ENCODE measurements at places on chromosomes 6 and 20. TPM values are rescaled to one million over a fixed set of nuclear protein-coding genes. Genes with fewer than 3 reads are reported as not detected.

TP53TG5 gene
- not detected for total RNA-seq

TAGAP gene
- total RNA-seq, result not detected

MICAL1 gene
- 57.8 TPM for total RNA-seq

LZTS3 gene
- 12.1 TPM for total RNA-seq

C6orf118 gene
- not detected for total RNA-seq

DNA sequence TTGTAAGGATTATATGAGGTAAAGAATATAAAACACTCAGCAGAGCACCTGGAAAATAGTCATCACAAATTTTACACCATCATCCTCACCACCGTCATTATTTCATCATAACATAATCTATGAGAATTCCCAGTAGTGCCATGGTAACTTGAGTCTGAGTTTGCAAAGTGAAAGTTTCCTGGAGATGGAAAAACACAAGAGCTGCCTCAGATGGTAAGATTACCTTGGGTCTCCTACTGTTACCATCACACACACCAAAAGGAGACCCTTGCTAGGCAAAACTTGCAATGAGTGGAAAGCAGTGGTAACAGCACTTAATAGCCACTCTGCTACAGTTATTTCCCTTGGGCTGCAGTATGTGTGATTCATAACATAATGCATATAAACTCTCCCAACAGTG, 589.8 kb downstream of the RNF144B start:
- H3K27me3 ChIP-seq, result 0 out of 2 replicates have a peak, but pooled peaks cover 3% of the 10 kb centered on the region
- H3K36me3 ChIP-seq, result no peaks in the 10 kb centered on the region
- H3K4me3 ChIP-seq, result no peak overlapping the region
- DNase-seq, result no peak
- no peak overlapping the region for H3K27ac ChIP-seq

DNA sequence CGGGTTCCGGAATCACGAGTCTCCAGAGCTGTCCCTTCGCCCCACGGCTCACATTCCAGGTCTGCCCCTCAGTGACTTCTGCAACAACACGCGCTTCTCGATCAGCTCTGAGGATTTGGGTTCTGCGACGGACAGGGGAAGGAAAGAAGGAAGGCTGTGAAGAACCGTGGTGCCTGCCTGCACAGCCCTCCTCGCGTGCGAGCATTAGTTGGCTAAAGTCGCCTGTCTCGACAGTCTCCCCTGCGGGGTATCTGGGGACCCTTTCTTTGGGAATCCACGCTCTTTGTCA, 23.1 kb downstream of the VPS52 start:
- no peaks in the 10 kb centered on the region for H3K27me3 ChIP-seq
- DNase-seq, result peak; percentile 79

GRCh38 chr6:32254761-32255198, 30.9 kb upstream of the NOTCH4 start:
- H3K4me3 ChIP-seq, result peak overlapping the region; percentile 67
- peaks cover 4% of the 10 kb centered on the region for H3K4me1 ChIP-seq
- no peaks in the 10 kb centered on the region for H3K36me3 ChIP-seq
- no peaks in the 10 kb centered on the region for H3K27me3 ChIP-seq
- no peak overlapping the region for H3K27ac ChIP-seq

GRCh38 chr20:37421060-37421905, 75.3 kb downstream of the SRC start:
- H3K4me1 ChIP-seq, result 0 out of 2 replicates have a peak, but pooled peaks cover 5% of the 10 kb centered on the region
- H3K36me3 ChIP-seq, result no peaks in the 10 kb centered on the region
- DNase-seq, result no peak
- H3K27me3 ChIP-seq, result peaks cover 66% of the 10 kb centered on the region
- H3K4me3 ChIP-seq, result no peak overlapping the region

- peaks cover 15% of the 10 kb centered on the region for H3K27me3 ChIP-seq
- no peaks in the 10 kb centered on the region for H3K4me1 ChIP-seq
- H3K36me3 ChIP-seq, result no peaks in the 10 kb centered on the region
- H3K4me3 ChIP-seq, result no peak overlapping the region
- H3K27ac ChIP-seq, result no peak overlapping the region
Measured at GRCh38 chr20:48482790-48483189, 345.0 kb downstream of the PREX1 start.

DNA sequence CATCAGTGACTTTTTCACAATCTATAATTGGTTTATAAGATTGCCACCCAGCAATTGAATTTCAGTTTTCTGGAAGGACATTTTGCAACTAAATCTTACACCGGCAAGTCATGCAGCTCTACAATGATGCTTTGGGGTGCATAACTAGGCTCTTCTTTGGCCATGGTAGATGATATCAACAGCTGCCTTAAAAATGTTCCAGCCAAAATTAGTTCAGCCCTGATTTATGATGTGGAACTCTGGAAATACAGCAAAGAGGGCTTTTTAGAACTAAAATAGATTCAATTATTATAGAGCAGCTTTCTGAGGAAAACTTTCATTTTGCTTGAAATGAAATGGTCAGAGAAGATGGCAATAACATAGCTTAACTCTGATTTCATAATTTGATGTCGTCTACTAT, 18.4 kb upstream of the MCM9 start:
- no peaks in the 10 kb centered on the region for H3K36me3 ChIP-seq
- no peak overlapping the region for H3K27ac ChIP-seq
- H3K4me3 ChIP-seq, result no peak overlapping the region
- no peaks in the 10 kb centered on the region for H3K27me3 ChIP-seq
- H3K4me1 ChIP-seq, result no peaks in the 10 kb centered on the region

- no peak overlapping the region for H3K27ac ChIP-seq
- H3K27me3 ChIP-seq, result no peaks in the 10 kb centered on the region
- DNase-seq, result no peak
- no peak overlapping the region for H3K4me3 ChIP-seq
- no peaks in the 10 kb centered on the region for H3K4me1 ChIP-seq
- no peaks in the 10 kb centered on the region for H3K36me3 ChIP-seq
Measured at GRCh38 chr6:132210886-132211563, 190.2 kb downstream of the MOXD1 start.

DNA sequence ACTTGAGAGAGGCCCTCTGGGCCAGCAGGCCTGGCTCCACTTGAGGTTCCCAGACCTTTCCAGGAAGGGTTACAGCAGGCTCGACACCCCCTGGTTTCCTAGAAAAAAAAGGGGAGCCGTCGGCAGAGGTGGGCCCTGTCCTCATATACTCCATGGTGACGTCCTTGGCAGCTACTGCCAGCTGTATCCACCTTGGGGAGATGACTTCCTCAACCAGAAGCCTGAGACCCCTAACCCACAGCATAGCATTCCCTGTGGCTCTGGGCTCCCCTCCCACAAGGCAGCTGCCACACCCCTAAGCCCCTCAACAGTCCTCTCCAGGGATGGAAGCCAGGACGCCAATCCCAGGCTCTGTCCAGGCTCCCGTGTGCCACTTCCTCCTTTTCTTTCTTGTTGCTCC, 294.8 kb downstream of the CDC5L start:
- no peaks in the 10 kb centered on the region for H3K36me3 ChIP-seq
- no peak overlapping the region for H3K27ac ChIP-seq
- H3K4me3 ChIP-seq, result no peak overlapping the region

DNA sequence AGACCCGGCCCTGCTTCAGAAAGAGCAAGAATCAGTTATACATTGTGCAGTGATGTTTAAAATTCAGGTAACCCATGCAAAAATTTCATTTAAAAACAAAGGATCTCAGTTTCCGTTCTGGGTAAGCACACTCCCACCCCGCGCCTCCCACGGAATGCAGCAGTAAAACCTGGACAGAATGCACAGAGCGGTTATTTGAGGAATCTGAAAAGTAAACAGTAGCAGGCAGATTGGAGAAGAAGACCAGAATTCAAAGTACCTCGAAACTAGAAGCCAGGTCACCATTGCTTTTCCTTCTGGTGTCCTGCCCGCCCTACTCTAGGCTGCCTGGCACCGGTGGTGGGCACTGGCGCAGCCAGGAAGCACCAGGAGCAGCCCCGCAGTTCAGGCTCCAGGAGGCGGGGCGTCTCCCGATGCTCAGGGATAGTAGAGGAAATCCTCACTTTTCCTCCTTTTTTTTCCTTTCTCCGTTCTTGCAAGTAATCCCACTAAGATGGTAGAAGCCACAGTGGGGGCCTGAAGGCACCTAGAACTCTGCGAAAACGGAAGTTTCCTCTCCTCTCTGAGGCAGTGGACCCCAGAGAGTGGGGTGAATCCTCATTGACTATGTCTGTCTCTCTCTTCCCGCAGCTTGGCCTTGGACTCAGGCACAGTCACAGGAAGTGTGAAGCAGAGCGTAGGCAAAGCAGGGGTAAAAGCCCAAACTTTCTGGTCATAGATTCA, 28.3 kb downstream of the METTL24 start:
- DNase-seq, result peak; percentile 58
- no peaks in the 10 kb centered on the region for H3K27me3 ChIP-seq
- H3K36me3 ChIP-seq, result no peaks in the 10 kb centered on the region
- peaks cover 36% of the 10 kb centered on the region for H3K4me1 ChIP-seq
- peak overlapping the region; percentile 50 for H3K27ac ChIP-seq

DNA sequence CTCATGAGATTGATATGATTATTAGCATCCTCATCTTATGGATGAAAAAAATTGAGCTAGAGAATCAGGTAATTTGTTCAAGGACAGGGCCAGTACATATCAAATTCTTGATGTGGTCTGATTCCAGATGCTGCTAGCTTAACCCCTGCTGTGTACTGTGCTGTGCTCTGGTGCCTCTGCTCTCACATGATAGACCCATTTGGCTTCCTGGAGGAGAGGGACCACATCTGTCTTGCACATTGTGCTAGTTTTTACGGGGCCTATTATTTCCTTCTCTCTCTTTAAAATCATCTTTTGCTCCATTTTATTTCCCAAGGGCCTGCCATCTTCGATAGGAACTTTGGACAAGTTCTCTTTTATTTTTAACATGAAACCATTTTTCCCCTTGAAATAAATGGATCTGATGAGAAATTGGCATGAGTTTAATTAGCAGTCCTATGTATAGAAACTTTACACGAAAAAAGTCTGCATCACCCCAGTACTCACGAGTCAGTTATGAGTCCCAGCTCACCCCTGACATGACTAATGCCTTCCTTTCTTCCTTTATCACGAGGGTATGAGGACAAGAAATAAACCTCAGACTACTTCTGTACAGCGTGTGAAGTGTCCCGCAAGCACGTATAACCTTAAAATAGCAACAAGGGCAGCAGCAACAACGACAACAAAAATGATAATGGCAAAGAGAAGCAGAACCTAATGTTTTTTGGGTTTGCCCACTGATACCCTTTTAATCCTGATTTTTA, 26.5 kb downstream of the CD109 start:
- no peaks in the 10 kb centered on the region for H3K27me3 ChIP-seq
- H3K27ac ChIP-seq, result peak overlapping the region; percentile 95
- peaks cover 18% of the 10 kb centered on the region for H3K4me1 ChIP-seq
- peak overlapping the region; percentile 19 for H3K4me3 ChIP-seq

- no peaks in the 10 kb centered on the region for H3K36me3 ChIP-seq
- peak; percentile 38 for DNase-seq
- H3K27me3 ChIP-seq, result no peaks in the 10 kb centered on the region
- no peak overlapping the region for H3K4me3 ChIP-seq
- H3K27ac ChIP-seq, result no peak overlapping the region
- H3K4me1 ChIP-seq, result no peaks in the 10 kb centered on the region
Measured at GRCh38 chr6:160188773-160189172, 67.2 kb downstream of the SLC22A1 start.

DNA sequence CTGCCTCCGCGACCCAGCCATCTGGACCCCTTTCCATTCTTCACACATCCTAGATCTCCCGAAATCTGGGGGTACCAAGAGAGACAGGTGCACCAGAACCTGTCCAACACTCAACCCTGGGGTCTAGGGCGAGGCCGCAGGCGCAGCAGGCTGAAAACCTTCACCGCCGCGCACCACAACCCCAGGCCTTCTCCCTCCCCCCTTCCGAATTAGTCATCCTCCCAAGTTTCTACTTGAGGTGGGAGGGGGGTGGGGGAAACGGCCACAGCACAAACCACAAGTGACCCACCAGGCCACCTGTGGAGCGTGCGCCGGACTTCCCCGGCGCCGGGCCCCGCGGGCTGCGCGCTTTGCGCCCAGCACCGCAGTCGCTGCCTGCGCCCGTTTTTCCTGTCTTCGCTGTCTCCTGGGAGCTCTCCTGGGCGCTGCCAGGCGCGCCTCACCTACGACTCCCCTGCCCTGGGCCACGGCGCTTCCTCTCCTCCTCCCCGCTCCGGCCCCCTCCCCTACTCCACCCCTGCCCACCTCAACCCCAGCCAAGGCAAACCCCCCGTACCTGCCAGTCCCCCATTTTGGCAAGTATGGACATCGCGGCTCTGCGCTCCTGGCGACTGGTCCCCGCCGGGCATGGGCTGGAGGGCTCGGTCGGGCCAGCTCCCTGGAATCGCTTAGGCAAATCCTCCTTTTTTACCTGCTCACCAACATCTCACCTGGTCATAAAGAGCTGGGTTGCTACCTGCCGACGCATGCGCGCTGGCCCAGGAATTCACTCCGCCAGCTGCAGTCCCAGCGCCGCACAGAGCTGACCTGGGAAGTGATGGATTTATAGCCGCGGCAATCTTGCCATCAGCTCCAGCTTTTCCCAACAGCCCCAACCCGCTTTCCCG, 4.2 kb upstream of the TFAP2A start:
- peak overlapping the region; percentile 41 for H3K4me3 ChIP-seq
- H3K27ac ChIP-seq, result no peak overlapping the region
- H3K36me3 ChIP-seq, result no peaks in the 10 kb centered on the region
- H3K27me3 ChIP-seq, result peaks cover 69% of the 10 kb centered on the region

DNA sequence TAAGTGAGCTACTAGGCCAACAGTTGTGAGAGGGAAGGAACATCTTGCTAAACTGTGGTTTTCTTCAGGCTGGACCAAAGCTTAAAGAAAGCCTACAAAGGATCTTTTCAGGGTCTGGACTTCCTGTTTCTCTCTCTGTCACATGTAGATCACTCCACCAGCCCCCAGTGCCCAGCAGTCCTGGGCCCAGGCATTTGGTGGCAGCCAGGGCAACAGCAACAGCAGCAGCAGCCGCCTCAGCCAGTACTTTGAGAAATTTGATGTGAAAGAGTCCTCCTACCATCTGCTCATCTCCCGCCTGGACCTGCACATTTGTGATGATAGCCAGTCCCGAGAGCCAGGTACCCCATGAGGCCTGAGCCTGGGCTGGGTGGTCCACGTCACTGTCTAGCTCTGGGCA, 44.1 kb downstream of the BLTP3A start:
- no peak overlapping the region for H3K27ac ChIP-seq
- peaks cover 16% of the 10 kb centered on the region for H3K36me3 ChIP-seq
- no peak overlapping the region for H3K4me3 ChIP-seq
- no peaks in the 10 kb centered on the region for H3K27me3 ChIP-seq
- DNase-seq, result no peak
- H3K4me1 ChIP-seq, result peaks cover 11% of the 10 kb centered on the region

GRCh38 chr20:40390654-40391053, 298.4 kb downstream of the MAFB start:
- H3K27me3 ChIP-seq, result peaks cover 3% of the 10 kb centered on the region
- H3K4me1 ChIP-seq, result no peaks in the 10 kb centered on the region
- no peak overlapping the region for H3K27ac ChIP-seq
- no peak overlapping the region for H3K4me3 ChIP-seq
- H3K36me3 ChIP-seq, result no peaks in the 10 kb centered on the region
- DNase-seq, result peak; percentile 11

DNA sequence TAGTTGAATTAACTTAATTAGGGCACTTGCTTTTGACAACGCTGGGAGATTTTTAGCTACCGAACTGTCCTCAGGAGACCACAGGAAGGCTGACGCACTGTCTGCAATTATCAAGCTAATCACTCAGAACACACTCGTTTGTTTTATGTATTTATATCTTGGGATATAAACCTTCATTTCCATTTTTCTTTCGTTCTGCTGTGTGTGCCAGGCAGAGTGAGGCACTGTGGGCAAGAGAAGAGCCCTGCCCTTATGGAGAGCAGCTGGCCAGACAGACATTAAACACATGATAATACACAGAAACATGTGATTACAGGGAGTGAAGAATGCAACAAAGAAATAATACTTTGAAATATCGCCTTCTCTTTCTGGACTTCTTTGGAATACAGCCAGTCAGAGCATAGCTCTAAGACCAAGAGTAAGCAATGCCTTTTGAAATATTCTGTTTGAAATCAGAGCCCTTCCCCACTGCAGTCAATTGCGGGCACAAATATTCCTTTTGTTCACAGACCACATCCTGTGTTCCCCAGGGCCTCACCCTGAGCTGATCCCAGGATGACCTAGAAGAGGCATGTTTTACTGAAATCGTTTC, 96.8 kb downstream of the ANKRD60 start:
- peak; percentile 75 for DNase-seq
- H3K27me3 ChIP-seq, result no peaks in the 10 kb centered on the region
- H3K4me1 ChIP-seq, result peaks cover 42% of the 10 kb centered on the region
- H3K4me3 ChIP-seq, result peak overlapping the region; percentile 44

All from GM23248 (cell line).